Activated T-helper 1 cell treated with anti-CD3 and anti-CD28 coated beads, Interleukin-2, amount 50 U/mL, for 16 hours (primary cell): ENCODE measurements at places on chromosomes 12 and 14.

- DNase-seq, result no peak
These were observed 1087.8 kb upstream of the TMEM132C start for GRCh38 chr12:127179176-127179575.

DNA sequence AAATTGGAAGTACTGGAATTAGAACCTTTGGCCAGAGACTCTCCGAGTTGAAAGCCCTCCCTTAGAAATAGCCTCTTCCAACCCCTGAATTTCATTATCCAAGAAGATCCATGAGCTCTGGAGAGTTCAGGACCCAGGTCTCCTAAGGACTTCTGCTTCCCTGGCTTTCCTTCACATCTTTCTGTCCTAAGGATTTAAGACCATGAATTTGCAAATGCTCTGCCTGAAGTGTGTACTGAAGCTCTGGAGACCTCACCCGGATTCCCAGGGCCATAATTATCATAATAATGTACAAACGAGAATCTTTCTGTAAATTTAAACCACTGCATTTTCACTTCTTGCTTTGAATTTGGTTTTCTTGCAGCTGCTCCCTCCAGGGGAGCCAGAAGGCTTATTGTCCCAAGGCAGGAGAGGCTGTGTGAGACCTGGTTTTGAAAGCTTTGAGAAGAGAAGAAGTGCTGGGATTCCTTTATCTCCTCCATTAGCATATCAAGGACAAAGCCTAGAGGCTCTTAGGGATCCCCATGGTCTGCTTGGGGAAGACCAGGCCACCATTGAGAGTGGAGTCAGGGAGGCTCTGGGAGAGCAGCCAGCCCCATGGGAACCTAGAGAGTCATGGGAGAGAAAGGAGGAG, 41.1 kb downstream of the GLRX5 start:
- DNase-seq, result no peak

DNA sequence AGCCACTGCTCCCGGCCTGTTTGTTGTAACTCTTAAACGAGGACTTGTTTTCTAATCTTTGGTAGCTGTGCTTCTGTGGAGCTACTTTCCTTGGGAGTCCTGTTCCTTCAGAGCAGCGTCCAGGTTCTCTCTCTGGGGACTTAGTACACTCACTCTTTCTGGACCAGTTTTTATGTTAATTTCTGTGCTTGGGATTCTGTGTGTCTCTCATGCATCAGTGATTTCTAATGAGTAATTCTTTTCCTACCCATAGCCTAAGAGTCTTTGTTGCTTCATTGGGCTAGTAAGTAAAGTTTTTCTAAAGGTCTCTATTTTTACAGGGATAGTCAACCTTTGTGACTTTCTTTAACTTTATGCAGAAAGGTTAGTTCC, 289.3 kb downstream of the FBXL14 start:
- no peak for DNase-seq

GRCh38 chr14:103313704-103314103, 20.3 kb upstream of the EIF5 start:
- no peak for DNase-seq

- no peak for DNase-seq
These were observed 35.9 kb downstream of the TESC start for GRCh38 chr12:117063162-117063911.

- no peak for DNase-seq
These were observed 301.6 kb upstream of the SLC16A7 start for GRCh38 chr12:59294221-59294620.

GRCh38 chr14:33454707-33455106, 496.2 kb downstream of the EGLN3 start:
- DNase-seq, result no peak

GRCh38 chr12:119236372-119236771, 57.6 kb downstream of the HSPB8 start:
- DNase-seq, result no peak

- DNase-seq, result no peak
These were observed 2.2 kb downstream of the BTBD7 start for GRCh38 chr14:93330609-93331000.

DNA sequence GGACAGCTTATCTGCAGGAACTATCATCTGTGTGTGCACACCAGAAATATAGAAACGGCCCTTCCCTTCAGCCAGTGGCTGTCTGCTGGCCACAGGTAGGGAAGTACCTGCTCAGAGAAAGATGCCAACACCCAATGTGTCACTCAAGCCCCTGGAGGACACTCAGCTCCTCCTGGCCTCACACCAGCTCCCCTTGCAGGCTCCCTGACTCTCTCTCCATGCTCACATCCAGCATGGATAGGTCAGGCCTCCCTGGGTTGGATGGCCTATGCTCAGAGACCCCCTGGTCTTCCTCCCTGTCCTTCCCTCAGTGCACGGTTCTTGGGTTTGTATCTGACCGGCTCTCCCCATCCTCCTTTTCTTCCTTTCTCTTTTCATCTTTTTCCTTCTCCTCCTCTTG, 202.1 kb downstream of the BCL11B start:
- no peak for DNase-seq

GRCh38 chr12:96020314-96021003, 14.9 kb downstream of the LTA4H start:
- DNase-seq, result no peak

DNA sequence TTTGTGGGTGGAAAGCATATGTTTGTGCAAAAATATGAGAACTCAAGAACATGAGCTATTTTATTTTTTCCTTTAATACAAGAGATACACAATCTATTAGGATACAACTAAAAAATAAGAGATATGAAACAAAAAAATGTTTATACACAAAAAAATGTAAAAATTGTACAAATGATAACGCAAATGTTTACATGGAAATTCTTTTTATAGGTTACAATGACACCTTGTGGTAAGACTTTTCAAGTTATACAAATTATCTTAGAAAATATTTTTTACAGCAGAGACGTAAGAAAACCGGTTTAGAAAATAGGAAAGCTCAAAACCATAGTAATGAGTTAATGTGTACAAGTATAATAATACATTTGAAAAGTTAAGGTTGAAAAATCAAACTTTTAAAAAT, 25.5 kb downstream of the CEP83 start:
- DNase-seq, result no peak

- no peak for DNase-seq
These were observed 111.8 kb downstream of the PRKCH start for GRCh38 chr14:61433169-61433568.

GRCh38 chr14:86944434-86944833, 1048.5 kb downstream of the GALC start:
- DNase-seq, result no peak

DNA sequence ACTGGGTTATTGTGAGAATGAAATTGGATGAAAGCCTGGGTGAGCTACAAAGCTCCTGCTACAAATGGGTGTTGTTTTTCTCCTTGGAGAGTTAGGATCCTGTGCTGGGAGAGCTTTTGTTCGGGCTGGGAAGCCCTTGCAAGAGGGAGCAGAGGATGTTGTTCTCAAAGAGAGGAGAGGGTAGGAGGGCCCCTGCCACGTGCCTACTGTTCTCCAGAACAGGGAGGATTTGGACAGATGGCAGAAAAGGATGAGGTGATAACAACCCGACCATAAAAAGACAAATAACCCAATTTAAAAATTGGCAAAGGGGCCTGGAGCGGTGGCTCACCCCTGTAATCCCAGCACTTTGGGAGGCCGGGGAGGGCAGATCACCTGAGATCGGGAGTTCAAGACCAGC, 68.8 kb downstream of the GALNT16 start:
- no peak for DNase-seq

DNA sequence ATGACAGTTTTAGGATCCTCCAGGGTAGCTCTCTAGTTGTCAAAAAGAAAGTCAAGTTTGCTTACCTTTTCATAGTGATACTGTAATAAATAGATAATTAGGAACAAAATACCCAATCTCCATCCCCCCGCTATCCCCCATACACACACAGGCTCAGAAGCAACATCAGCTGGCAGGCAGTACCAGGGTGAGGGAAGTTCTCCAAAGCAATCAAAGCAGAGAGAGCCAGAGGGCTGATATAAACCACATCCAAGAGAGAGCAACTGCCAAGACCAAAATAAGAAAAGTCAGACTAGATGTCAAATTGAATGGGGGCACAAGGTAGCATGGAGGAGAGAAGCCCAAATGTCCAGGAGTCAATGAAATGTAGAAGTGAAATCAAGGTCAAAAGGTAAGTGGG, 80.2 kb upstream of the PTPRR start:
- no peak for DNase-seq

GRCh38 chr12:116182359-116183063, 95.0 kb downstream of the MED13L start:
- no peak for DNase-seq

DNA sequence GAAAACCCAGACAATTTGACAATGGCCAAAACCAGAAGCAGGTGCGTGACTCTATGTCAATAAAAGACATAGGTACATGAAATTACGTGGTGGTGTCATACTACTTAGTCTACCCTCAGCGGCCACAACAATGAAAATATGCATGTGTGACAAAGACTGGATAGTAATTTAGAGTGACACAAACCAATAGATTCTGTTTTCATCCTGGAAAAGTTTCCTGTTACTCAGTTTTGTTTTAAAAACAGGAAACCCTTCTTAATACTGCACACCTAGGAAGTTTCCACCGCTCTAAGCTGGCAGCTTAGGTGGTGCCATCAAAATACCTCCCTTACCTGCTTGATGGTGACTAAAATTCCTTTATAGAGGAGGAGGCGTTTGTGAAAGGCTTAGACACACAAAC, 15.1 kb downstream of the POU6F1 start:
- DNase-seq, result no peak

- DNase-seq, result no peak
These were observed 59.9 kb downstream of the TTC9 start for GRCh38 chr14:70701610-70702009.

- DNase-seq, result no peak
These were observed 264.1 kb downstream of the DACT1 start for GRCh38 chr14:58901826-58902225.

- DNase-seq, result no peak
These were observed 1.1 kb downstream of the PPP2R5C start for GRCh38 chr14:101762530-101763101.

GRCh38 chr14:96167224-96168148, 37.2 kb upstream of the BDKRB2 start:
- no peak for DNase-seq

- DNase-seq, result no peak
These were observed 71.6 kb downstream of the NT5DC3 start for GRCh38 chr12:103769240-103769945.

GRCh38 chr12:56769868-56770267, 6.7 kb downstream of the HSD17B6 start:
- DNase-seq, result no peak

- no peak for DNase-seq
These were observed 449.4 kb downstream of the RERGL start for GRCh38 chr12:17640615-17641014.
